ENCODE measurements at places on chromosomes 2 and 18.

DNA sequence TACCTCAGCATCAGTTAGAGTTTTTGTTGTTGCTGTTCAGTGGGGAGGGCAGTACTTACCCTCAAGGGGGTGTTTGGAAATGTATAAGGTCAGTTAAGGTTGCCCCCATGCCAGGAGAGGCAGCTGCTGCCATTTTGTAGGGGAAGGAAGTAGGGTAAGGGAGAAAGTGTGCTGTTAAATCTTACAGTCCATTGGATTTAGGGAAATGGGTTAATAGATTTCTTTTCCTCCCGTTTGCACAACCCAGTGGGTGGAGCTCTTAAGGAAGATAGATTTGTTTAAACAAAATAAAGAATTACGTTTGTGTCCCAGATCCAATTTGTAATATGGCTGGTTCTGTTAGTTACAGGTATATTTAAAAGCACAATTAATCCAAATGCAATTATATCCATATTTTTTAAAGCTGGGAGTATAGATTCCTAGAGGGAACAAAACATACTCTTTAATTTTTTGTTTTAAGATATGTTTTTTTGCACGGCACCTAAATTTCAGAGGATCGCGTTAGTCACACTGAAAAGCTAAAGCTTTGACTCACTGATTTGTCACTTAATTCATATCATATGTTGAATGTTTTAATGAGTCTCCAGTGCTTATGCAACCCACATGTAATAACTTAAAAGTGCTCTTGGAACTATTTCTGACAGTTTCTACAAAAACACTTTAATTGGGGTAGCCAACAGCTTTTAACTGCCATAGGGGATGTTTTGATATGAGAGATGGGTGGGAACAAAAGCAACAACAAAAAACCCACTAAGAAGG, 9.0 kb upstream of the CWC22 start:
- DNase-seq: no peak

GRCh38 chr2:133568598-133568997, 335 bp upstream of the NCKAP5 start:
- DNase-seq: no peak

DNA sequence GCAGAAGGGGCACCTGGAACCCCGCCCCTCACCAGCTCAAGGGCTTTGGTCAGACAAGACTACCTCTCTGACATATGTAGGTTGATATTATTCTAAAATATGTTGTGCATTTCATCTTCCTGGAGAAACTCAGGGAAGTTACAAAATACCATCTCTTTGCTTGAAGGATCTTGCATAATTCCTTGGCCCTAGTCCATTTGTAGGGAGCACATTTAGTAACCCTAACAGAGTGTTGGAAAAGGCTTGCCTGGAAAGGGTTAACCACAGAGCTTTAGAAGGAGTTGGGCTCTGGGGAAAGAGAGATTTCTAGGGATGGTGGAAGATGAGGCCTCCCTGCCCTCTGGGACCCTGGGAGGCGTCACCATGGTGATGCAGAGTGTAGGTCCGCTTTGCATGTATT, 143.0 kb upstream of the SLC1A4 start:
- no peak for DNase-seq

DNA sequence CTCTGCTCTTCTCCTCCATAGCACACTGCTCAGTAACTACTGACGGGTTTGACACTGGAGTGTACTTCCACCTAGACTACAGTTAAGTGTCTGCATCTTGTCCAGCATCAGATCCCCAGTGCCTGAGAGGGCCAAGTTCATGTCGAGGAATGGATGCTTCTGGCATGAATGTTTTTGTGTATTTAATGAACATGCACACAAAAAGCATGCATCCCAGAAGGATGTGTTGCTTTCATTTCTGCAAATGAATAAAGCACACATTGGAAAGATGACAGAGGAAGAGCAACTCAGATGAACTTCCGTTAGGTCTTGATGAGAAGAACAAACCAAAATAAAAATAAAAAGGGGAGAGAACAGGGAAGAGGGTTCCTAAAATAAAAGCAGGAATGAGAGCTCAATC, 27.9 kb downstream of the C2orf49 start:
- no peak for DNase-seq

DNA sequence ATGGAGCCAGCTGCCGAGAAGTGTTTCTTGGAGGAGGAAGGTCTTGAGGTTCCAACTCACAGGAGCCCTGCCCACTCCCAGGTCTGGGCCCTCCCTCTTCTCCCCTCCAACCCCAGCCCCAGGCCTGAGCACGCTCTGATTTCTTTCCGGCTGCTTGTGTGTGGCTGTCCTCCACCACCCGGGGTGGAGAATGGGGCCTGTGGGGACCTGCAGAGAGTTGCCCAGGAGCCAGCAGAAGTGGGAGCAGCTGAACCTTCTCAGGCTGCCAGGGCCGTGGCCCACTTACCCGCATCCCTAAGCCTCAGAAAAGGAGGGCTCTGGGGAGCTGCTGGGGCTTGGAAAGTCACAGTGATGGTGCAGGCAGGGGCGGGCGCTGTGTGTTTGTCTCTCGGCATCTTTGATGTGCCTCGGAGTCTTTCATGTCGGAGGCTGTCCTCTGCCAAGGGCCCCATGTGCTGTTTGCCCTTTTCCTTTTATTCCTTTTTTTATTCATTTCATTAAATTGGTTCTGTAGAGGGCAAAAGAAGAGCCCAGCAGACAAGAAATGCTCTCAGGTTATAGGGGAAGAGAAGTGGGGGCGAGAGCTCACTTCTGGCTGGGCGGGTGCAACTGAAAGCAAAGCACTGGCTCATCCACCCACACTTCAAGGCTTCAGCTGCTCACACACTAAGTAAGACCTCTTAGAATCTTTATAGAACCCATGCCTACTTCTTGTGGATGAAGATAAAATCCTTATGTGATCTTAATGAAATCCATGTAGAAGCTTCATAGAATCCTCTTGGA, 52.5 kb downstream of the SDC1 start:
- DNase-seq: no peak

DNA sequence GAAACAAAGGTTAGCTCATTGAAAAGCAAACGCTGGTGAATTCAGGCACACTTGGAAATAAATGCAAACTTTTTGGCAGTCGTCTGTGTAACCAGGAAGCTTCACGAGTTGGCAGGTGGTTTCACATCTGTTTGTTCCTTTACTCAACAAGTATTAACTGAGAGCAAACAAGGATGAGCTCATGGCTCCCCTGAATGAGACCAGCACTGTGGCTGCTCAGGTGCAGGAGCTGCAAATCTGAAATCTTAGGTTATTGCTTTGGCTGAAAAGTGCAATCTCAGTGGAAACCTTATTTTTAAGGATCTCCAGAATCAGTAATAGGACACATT, 46.3 kb downstream of the SH3RF3 start:
- no peak for DNase-seq

GRCh38 chr2:66525606-66526005, 90.7 kb downstream of the MEIS1 start:
- no peak for DNase-seq

- DNase-seq: no peak
These were observed 106.3 kb downstream of the TRIM43 start for GRCh38 chr2:95698146-95698545.

DNA sequence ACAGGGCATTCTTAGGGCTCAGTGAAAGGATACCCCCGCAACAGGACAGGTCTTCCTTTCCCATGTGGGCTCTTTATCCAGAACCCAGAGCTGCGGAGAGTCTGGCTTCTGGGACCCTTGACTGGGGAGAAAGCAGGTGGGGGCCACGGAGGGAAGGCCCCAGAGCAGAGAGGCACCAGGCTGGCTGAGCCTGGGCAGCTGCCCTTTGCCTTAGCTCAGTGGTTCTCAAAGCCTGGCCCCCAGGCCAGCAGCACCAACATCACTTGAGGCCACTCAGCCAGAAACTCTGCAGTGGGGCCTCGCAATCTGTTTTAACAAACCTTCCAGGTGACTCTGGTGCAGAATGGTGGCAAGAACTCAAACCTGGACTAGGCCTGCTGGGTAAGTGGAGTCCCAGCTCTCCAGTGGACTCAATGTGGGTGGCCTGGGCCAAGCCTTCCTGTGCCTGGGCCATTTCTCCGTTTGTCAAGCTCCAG, 1.6 kb upstream of the TMEM37 start:
- no peak for DNase-seq

GRCh38 chr2:173037245-173038120, 38.2 kb upstream of the MAP3K20 start:
- DNase-seq: no peak

DNA sequence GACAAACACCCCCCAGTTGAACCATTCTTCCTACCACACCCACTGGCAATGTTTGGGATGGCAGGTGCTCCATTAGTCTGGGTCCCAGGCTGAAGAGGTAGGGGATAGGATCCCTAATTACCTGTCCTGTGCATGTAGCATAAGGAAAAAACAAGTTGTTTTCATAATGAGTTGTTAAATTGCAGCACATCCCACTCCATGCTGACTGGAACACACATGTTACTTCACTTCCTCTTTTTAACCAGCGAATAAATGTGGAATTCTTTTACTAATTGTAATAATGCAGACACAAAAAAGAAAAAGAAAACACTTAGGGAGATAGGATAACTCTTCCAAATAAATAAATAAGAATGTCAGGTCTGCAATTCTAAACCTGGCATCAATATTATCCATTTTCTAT, 11.8 kb upstream of the CBLN2 start:
- DNase-seq: no peak

DNA sequence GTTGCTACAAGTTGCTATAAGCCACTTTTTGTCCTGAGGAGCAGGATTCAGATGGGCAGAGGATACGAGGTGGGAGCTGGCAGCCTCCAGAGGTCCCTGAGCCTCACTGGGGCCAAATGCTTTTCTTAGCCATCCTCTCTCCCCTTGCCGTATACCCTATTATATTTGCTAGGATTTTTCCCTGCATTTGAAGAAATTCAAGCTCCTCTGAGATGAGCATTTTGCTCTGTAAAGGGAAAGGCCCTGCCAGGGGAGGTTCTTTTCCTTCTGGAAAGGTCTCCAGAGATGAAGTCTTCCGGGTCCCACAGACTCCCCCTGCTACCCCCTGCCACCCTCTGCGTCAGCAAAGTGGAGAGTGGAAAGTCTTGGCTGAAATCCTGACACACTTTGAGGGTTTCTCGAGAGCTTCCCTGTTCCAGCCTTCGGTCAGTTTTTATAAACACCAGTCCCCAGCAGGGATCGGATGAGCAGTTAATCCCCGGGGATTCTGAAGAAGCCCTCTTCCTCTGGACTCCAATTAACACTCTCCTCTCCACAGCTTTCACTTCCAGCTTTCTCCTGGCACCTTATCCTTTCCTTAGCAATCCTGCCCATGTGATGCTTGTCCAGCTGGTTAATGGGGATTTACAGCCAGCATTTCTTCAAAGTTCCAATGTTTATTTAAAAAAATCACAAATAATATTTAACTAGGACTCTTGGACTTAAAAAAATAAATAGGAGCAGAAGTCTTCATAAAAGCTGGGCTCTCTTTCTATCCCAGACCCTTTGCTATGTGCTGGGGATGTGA, 13.1 kb downstream of the CYRIA start:
- no peak for DNase-seq

- DNase-seq: no peak
These were observed 1.7 kb downstream of the L3MBTL4 start for GRCh38 chr18:6412933-6413472.
